T-helper 22 cell (primary cell): ENCODE measurements at places on chromosomes 7 and 10.

DNA sequence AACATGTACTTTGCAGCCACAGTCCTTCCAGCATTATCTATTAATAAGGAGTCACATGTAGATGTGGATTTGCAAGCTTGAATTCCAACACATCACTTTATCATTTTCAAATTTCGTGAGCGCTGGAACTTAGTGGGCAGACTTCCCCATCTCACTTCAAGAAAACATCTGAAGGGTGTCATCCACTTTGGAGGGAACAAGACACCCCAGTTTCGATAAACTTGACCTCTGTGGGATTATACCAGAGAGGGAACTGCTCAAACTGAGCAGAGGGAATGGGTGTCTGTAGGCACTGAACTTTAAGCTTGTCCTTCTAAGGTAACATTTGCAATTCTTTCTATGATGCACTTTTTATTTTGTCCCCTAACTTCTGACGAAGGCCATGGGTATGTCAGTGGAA is 27.5 kb downstream of the ADRB1 start:
- no peak for DNase-seq

- no peak for DNase-seq
These were observed 48.7 kb downstream of the OAT start for GRCh38 chr10:124369986-124370385.

- DNase-seq = no peak
These were observed 95.2 kb upstream of the ODAD2 start for GRCh38 chr10:28094121-28094520.

DNA sequence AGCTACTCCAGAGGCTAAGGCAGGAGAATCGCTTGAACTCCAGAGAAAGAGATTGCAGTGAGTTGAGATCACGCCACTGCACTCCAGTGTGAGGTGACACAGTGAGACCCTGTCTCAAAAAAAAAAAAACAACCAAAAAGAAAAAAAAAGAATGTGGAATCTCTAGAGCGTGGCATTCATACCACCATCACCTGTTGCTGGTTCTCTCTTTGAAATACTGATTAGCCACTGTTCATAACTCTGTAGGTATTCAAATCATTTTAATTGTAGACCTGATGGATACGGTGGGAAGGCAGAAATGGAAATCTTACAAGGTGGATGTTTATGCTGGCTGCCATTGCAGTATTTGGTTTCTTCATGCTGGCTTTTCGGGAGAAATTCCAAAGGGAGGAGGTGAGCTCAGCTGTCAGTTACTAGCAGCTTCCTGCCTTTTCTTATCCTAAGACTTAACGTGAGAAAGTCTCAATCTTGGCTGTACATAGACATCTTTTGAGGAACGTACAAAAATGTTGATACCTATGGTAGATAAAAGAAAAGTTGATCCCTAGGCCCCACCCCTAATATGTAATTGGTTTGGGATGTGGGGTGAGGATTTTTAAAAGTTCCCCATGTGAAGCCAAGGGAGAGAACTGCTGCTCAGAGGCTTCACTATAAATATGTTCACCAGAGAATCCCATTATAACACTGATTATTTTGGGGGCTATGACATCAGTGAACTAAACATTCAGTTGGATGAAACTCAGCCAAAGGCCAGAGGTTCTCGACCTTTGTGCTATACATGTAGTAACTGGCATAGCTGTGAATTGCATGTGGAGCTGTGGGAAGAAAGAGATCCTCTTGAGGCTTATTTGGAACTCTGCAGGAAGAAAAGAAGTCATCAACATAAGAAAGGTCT is 26.9 kb upstream of the MKLN1 start:
- no peak for DNase-seq

GRCh38 chr10:111830359-111830758 is 353.2 kb downstream of the GPAM start:
- no peak for DNase-seq

DNA sequence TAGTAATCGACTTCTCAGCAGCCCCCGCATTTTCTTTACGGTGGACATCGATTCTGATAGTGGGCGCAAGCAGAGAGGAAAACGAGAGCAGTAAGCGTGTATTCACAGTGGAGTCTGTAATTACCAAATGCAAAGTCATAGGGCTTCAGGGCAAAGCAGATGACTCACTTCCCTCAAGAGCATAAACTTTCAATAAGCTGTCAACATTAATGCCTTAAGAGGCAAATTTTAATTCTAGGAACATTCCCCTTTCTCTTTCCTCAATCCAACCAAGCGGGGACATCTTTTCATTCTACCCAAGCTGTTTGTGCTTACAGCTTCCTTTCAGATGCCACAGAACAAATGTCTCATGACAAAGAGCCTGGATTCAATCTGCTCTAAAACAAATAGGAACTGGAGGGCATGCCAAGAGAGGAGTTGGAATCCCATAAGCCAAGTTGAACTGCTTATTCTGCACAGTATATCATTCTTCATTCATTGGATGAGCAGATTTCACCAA is 48.6 kb downstream of the MALSU1 start:
- no peak for DNase-seq

DNA sequence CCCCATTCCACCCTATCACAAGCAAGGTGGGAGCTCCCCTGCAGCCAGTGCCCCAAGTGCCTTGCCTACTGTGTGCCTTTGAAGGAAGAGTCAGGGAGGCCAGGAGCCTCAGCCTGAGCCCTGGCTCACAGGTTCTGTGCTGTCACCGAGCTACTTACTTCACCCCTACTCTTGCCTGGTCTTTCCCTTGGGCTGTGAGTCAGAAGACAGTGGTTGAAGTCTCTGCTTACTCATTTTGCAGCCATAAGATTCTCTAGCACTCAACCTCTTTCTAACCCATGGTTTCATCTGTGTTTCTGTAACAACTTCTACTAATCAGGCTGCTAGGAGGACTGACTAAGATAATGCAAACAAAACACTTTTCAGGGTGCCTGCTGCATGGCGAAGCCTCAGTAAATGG is 114.5 kb downstream of the PLCE1 start:
- no peak for DNase-seq

- no peak for DNase-seq
These were observed 8.4 kb downstream of the LRRC4 start for GRCh38 chr7:128022631-128023532.

DNA sequence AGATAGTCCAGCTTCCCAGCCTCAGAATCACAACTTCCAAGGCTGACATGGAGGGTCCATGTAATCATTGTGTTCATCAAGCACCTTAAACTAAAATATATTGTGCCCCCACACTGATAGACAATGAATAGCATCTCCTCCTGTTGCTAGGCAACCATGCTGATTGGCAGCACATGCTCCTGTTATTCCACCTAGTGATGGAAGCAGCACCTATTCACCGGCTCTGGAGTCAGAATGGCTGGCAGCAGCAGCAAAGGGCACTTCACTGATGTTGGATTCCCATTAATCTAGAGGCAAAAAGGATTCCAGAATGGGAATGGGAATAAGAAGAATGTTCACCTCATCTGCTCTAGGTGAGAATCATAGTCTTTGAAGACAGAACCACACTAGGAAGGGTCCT is 55.0 kb downstream of the RELN start:
- DNase-seq = no peak

- DNase-seq = no peak
These were observed 287.1 kb upstream of the CELF2 start for GRCh38 chr10:10730471-10731043.

- DNase-seq = no peak
These were observed 52.1 kb downstream of the TSPAN12 start for GRCh38 chr7:120805636-120806388.

DNA sequence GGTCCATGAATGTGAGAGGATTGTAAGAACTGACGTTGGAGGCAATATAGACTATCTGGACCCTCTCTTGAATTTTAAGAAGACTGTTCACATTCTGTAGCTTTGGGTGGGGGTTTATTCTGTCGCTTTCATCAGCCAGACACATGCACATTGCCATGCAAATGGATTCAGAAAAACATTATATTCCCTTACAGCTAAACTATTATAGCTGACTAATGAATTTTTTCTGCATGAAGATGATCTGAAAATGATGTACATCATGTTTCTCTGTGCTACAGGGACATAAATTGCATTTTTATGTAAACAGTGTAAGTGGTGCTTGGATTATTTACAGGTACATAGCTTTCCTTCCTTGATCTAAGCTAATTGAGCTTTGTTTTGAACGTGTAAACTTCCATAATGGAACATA is 1.5 kb downstream of the MET start:
- DNase-seq = no peak

DNA sequence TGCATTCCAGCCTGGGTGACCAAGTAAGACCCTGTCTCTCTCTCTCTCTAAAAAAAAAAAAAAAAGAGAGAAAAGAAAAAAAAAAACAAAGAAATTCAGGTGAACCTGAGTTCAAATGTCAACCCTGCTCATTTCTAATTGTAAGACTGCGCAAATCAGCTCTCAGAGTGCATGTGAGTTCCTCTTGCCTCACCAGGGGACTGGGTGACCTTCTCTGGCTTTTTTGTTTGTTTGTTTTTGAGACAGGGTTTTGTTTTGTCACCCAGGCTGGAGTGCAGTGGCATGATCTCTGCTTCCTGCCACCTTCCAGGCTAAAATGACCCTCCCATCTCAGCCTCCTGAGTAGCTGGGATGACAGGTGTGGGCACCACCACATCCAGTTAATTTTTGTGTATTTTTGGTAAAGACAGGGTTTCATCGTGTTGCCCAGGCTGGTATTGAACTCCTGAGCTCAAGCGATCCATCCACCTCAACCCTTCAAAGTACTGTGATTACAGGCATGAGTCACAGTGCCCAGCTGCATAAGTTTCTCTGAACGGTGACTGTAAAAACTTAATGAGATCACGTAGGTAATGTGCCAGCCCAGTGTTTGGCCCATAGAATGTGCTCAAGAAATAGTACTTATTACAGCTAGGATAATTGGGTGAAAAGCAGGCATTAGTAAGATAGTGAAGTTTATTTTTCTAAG is 45.3 kb upstream of the BAMBI start:
- no peak for DNase-seq
